SJSA1 (cell line): ENCODE measurements at places on chromosomes 12 and 14. TPM values are rescaled to one million over a fixed set of nuclear protein-coding genes. Genes with fewer than 3 reads are reported as not detected.

DNA sequence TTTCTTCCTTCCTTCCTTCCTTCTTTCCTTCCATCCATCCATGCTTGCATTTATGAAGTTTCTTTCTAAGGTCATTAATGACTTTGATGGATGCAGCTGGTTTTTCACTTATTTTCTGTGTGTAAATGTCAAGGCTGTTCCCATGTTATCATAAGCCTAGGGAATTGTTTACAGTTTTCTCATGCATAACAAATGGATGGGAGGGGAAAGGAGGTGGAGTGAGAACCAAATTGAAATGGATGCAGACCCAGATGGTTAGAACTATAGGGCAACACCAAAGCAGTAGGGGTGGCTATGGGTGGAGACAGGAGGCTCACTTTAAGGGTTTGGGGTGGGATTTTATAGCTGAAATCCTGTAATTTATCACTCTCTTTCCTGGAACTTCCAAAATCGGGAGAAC, 146.2 kb downstream of the TPH2 start:
- no peak for DNase-seq

Gene SLC25A21
- total RNA-seq = 1.2 and 2.6 TPM in 2 replicates

Gene STON2
- 0.08 TPM in 1 of 2 replicates, not detected in the other for total RNA-seq

DNA sequence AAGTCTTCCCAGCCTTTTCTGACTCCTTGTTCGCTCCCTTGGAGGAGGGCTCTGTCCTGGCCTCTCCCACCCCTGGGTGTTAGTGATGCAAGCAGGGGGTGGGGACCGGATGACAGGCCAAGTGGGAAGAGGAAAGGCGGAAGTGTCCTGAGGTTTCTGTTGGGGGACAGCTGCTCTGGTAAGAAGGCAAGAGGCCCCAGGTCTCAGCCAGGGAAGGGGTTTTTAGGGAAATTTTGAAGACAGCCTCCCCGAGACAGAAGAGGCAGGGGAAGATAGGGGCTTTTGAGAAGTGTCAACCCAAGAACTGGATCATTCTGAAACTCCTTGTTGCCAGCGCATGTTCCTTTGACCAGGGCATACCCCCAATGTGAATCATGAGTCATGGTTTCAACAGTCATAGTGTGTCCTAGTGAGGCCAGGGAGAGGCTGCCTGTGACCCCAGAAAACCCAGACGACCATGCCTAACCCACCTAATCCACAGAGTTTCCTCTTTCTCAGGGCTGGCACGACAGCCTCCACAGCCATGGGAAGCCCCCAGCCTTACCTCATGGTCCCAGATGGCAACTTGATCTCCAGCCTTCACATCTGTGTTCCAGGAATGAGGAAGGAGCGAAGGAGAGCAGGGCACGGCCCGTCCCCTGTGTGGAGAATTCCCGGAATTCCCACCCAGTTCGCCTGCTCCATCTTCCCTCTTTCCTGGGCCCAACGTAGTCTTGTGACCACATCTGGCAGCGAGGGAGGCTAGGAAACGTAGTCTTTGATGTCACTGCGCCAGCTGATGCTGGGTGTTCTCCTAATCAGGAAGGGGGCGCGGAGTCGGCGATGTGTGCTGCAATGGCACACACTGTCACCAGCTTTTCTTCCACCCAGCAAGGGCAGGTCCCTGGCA, 4.9 kb upstream of the GPR132 start:
- DNase-seq = no peak

Gene KRT79
- 0.08 and 1.1 TPM in 2 replicates for total RNA-seq

DNA sequence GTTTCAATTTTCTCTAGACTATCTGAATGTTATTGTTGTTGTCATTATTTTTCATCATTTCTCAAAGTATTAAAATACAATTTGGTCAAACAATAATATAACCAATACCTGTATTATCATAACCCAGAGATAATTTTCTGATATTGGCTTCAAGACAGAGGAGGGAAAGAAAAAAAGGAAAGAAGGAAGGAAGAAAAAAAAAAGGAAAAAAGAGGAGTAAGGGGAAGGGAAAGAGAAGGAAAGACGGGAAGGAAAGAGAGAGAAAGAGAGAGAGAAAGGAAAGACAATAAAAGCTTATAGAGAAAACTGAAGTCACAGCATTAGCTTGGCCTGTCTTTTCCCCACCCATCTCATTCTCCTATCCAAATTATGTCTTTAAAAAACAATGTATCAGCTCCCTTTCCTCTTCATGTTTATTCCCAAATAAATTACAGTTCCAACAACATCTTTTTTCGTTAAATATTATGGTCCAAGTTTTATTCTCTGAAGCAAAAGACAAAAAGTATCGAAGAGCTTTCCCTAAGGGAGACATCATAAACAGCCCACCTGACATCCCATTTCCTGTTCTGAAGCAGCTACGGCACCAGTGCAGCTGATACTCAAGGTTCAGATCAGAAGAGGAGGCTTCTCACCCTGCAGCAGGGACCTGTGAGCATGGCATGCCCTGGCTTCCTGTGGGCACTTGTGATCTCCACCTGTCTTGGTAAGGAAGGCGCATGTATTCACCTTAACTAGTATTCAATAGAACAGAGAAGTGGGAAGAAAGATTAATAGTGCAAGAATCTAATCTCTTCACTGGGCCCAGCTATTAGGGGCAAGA, 308.3 kb downstream of the DAD1 start:
- no peak for DNase-seq

DNA sequence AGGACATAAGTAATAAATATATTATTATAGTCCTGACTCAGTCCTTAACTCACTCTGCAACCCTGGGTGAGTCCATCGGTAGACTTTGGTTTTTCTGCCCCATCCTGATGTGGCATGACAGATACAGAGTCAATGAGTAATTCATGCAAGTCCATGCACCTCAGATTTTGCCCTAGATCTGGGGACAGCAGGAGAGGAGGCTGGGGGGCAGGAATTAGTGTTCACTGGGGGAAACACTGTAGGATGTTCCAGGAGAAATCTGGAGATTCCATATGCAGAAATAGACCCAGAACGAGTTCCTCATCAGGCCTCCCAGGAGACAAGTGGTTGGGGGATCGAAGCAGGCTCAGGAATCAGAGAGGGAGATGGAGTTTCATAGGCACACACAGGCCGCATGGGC, 150.8 kb downstream of the DICER1 start:
- DNase-seq = no peak
